ENCODE measurements at places on chromosomes 6 and 20.

DNA sequence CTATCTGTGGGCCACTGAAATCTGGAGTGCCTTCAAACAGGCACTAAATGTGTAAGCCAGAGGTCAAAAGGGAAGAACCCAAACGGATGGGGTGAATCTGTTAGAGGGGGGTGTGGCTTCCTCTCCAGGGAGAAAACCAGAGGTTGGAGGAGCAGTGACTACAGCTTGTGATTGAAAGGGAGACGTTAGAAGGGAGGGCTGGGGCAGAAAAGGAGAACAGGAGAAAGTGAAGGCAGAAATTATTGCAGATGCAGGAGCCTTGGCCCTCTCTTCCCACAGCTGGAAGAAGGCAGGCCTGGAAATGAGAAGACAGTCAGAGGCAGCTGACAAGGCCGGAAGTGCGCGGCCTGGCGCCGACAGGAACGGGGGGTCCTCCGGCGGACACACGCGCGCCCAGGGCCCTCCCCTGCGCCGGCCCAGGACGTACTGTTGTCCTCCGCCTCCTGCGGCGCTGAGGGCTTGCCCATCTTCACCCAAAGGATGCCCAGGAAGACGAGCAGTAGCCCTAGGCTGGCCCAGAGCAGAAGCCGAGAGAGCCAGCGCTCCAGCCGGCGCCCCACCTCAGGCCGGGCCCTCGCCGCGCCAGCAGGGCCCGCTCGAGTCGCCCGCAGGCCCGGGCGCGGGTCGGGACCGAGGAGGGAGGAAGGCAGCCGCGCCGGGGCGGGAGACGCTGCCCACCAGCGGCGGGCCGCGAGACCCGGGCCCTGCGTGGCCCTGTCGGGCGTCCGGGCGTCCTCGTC, 806 bp downstream of the LEMD2 start:
- peak; percentile 89 for DNase-seq

DNA sequence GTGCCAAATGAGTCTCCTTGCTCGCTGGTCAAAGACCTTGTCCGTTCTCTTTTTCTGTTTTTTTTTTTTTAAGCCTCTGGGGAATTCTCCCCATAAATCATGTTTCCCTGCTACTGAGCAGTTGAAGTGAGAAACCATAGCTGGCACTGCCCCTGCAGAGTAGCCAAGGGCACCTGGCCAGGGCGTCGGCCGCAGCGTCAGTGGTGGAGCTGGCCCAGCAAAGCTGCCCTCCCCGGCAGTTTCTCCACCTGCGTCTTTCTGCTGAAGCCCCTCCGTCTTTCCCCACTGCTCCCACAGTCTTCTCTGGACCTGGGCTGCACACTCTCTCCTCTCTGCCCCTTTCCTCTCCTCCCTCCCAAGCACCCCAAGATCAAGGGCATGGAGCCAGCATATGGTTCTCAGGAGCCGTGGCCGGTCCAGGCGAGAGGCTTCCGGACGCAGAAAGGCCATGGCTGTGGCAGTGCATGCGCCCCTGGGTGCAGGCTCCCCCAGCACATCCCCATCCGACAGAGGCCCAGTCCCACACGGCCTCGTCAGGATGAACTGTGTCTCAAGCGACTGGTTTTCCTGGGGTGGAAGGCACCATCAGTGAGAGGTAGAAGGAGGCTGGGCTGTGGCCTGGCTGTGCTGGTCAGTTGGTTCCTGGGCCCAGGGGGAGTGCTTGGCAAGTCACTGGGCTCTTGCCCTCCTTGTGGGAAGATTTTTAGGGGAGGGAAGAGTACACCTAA, 218.1 kb downstream of the ERMARD start:
- DNase-seq, result no peak

DNA sequence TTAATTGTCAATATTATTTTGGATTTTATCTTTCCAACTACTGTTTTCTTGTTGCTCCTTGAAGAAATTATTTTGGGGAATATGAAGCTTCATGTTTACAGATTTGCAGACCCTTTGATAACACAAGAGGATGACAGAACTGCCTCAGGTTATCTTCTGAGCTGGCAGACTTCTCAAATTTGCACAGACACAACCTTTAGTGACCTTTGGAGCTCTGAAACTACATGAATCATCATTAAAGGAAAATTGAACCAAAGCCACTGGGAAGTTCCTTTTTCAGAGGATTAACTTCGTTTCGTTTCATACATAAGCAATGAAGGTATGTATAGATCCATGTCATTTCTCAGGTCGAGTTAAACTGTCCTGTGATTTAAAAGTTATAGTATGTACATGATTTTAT, 85.9 kb downstream of the FBXO5 start:
- DNase-seq, result no peak

DNA sequence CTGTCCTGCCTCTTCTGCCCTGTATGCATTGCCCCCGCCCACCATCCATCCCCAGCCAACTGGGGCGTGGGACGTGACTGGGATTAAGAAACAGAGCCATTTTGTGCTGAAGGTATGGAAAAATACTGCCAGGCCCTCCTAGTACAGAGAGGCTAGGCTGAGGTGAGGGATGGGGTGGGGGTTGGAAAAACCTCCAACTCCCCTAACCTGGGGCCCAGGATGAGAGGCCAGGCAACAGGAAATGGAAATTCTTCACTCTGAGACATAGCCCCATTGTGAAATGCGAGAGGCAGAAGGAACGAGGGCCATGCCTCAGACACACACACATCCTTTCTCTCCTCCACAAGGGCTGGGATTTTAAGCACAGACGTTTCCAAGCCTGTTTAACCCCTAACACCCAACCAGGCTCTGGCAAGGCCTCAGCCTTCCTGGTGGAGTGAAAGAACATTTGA, 19.9 kb downstream of the KCNK5 start:
- DNase-seq, result no peak

GRCh38 chr20:2822073-2822472, 5.9 kb downstream of the TMEM239 start:
- DNase-seq, result no peak

DNA sequence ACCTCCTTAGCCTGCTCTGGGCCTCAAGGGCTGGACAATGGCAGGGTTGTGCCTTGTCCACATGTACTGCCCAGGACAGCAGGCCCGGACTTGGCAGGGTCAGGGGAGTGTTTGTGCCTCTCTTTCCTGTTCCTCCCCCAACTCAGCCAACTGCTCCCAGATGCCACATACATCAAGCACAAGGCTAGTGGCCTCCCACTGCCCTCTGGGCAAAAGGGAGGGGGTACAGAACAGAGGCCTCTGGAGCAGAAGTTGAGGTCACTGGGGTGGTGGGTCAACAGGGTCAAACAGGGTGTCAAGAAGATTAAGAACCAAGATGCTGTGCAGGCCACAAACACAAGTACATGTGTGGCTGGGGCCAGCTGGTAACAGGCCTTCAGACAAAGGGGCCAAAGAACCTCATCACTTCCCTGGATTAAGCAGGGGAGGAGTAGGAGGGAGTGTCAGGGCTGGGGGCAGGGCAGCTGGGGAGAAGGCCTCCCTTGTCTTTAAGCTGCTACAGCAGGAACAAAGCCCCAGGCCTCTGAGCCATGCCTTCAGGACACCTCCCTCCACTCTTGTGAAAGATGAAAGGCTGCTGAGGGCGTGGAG, 36.0 kb downstream of the KCNK5 start:
- DNase-seq, result no peak

GRCh38 chr20:25296094-25297093, 48.5 kb downstream of the PYGB start:
- DNase-seq, result no peak

GRCh38 chr20:14673164-14673563, 335.8 kb upstream of the FLRT3 start:
- DNase-seq, result no peak

DNA sequence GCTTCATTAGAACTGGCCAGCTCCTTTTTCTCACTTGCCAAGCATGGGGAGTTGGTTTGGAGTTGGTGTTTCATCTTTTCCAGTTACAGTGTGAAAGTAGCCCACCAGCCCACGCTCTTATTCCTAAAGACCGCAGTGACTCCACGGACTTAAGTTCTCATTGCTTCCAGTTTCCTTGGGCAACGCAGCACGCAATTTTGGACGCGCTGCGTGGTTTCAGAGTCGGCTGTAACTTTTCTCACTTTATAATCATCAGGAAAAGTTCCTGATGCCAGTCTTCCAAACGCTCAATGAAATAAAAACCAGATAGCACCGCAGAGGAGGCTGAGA, 381 bp upstream of the PEX7 start:
- no peak for DNase-seq

DNA sequence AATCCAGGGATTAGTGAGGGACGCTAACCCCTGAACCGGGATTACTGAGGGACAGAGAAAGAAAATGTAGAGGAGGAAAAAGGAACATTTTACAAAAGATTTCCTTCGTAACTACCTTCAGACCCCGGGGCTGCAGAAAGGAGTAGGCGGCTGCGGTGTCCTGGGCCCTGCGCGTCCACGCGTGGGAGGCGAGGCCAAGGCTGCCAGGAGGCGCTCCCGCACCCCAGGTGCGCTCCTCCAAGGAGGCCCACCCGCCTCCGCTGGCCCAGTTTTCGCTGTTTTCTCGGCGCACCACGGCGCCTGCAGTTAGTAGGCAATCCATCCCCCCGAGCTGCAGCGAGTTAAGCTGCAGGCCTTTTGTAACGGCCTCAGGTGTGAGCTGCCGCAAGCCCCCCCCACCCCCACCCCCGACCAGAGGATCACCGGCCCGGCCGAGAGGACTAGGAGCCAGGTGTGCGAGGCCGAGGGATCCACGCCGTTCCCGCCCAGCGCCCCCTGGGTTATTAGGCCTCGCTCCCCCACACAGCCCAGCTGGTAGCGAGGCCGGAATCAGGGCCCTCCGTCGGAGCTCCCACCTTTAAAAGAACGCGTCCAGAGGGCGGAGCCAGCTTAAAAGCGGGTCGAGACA, 380.3 kb upstream of the ARID1B start:
- peak; percentile 77 for DNase-seq

- DNase-seq, result no peak
These were observed 24.5 kb downstream of the PGM3 start for GRCh38 chr6:83168556-83168955.

DNA sequence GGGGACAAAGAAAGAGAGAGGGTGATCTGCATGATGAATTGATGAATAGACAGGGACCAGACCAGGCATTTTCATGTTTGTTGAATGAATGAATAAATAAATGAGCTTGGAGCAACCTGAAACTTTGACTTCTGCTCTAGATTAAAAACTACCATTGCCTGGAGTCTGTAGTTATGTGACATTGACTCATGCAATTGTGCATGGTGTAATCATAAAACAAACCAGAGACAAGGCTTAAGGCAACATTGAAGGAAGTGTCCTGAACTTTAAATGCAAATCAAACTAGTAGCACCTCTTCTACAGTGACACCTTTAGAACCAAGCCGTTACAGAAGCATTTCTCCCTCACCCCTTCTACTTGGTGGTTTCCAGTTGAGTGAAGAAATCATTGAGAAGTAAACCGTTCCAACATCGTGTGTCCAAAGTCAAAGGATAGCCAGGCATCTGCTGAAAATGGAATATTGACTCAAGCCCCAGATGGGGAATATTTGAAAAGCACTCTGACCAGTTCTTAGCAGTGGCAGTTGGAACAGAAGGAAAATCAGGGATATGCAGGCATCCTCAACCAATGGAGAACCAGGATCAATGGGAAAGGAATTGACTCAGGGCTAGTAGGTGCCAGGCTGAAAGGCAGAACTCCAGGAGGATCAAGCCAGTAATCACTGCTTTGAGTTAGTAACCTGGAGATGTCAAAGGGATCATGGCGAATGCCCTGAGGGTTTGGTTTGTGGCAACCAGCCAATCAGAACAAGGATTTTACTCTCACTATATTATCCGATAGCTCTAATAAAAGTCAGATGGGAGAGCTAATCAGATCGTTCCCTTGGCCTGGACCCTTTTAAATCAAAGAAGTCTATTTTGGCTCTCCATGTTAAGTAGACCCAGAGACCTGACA, 171.2 kb upstream of the TSHZ2 start:
- no peak for DNase-seq

GRCh38 chr6:113854531-113855499, 2.3 kb upstream of the MARCKS start:
- DNase-seq, result peak; percentile 87

DNA sequence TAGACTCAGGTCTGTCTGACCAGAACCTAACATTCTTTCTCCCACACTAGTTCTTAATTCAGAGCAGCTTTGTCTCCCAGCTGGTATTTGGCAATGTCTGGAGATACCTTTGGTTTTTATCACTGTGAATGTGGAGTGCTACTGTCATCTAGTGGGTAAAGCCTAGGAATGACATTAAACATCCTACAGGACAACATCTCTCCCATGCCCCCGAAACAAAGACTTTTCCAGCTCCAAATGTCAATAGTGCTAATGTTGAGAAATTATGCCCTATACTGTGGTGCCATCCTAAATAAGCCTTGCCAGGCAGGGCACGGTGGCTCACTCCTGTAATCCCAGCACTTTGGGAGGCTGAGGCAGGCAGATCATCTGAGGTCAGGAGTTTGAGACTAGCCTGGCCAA, 4.2 kb upstream of the TTPAL start:
- DNase-seq, result no peak

- no peak for DNase-seq
These were observed 195.1 kb upstream of the GMDS start for GRCh38 chr6:2440516-2440915.

DNA sequence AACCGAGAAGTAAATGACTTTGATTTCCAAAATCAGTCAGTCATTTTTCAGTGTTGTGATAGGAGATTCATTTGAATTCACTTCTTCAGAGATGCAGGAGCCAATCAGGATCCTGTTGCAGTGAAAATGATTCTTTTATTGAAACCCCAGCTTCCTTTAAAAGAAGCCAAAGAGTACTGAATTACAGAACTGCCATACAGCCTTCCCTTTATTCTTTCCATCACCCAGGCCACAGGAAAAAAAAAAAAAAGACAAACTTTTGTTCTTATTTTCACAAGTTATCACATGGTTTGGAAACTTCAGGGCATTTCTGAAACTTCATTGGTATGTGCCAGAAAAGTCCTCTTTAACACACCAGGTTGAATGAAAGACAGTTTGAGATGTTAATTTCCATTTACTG, 1.8 kb upstream of the CARMIL1 start:
- DNase-seq, result no peak

GRCh38 chr6:78771586-78771985, 95.8 kb upstream of the IRAK1BP1 start:
- DNase-seq, result no peak

DNA sequence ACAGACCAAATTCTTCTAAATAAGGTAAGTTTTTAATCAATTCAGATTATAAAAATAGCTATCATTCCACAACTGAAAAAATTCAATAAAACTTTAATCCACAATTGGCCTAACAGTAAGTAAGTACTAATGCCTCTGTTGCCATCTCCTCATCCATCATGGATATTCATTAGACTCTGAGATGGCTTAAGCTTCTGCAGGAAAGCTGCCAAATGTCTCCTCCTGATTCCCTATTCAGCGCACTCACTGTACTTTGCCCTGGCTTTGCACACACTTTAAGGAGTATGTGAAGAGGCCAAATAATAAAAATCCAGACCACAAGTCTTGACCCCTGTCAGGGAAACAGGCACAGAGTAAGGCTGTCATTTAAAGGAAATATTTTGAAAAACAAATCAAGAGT, 23.6 kb downstream of the PGM3 start:
- no peak for DNase-seq

- no peak for DNase-seq
These were observed 57.3 kb upstream of the LAMP5 start for GRCh38 chr20:9457136-9457535.

- no peak for DNase-seq
These were observed 124.8 kb downstream of the CD164 start for GRCh38 chr6:109257494-109257893.
